ENCODE measurements at places on chromosomes 3 and 15.

GRCh38 chr15:54566654-54567053 lies 588.4 kb downstream of the UNC13C start:
- DNase-seq: no peak

DNA sequence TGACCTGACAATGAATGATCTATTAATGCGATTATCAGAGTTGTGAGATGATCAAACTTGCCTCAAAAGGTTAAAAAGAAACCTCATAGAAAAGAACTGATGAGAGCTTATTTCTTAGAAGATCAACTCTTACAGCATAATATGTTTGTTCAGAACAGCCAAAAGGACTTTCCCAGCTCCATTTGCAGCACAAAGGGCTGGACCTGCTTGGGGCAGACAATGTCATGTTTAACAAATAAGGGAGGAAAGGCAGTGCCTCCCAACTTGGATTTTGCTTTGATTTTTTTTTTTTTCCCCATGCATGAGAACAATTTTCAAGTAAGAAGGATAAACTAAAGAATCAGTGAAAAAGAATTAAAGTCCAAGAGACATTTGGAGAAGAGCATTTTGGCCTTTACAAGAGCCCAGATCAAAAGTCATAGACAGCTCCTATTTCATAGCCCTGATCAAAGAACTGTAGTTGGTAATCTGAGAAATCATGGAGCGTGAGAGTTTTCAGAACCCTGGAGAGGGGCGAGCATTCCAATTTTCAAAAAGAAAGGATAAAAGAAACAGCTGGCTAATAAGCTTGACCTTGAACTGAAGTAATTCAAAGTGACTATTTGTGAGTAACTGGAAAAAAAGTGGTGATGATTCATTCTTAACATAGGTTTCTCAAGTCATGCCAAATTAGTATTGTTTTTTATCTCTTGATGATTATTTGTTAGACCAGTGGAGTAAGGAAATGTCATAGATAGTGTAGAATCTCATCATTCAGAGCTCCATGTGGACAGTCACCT lies 136.0 kb upstream of the CFAP20DC start:
- DNase-seq: no peak

GRCh38 chr15:88621789-88622604 lies 857 bp downstream of the AEN start:
- peak; percentile 72 for DNase-seq

- DNase-seq: peak; percentile 65
Measured at GRCh38 chr15:89332446-89332845, 2.2 kb downstream of the POLG start.

DNA sequence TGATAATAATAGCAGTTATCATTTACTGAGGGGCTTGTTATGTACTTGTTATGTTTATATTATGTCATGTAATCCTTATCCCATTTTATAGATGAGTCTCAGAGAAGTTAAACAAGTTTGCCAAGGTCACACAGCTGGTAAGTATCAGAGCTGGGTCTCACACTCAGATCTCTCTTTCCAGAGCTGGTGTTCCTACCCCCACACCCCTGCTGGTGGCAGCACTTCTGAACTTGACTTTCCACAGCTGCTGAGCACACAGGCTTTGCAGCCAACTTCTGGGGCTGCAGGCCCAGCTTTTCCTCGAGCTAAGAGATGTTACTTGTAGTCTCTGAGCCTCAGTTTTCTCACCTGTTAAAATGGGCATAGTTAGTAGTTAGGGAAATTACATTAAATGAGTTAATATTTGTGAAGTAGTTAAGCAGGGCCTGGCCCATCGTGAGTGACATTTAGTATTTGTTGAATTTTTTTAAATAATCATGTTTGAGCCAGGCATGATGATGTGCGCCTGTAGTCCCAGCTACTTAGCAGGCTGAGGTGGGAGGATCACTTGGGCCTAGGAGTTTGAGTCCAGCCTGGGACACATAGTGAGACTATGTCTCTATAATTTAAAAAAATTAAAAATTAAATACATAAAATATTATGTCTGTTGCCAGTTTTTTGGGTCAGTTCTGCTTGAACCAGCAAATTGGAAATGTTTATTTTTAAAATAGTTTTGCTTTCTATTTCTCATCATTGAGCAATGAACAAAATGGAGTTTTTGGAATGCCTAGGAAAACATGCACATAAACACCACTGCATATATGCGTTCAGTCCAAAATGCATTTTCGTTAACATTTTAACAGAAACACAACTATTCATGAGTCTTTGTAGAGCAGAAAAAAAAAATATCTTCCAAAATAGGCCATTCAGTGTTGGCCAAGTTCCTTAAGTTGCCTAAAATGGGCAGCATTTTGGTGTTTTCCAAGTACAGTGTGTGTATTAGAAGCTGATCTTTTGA lies 87.3 kb downstream of the SMAD6 start:
- peak; percentile 55 for DNase-seq

GRCh38 chr15:85154061-85154460 lies 172.4 kb downstream of the PDE8A start:
- DNase-seq: no peak

DNA sequence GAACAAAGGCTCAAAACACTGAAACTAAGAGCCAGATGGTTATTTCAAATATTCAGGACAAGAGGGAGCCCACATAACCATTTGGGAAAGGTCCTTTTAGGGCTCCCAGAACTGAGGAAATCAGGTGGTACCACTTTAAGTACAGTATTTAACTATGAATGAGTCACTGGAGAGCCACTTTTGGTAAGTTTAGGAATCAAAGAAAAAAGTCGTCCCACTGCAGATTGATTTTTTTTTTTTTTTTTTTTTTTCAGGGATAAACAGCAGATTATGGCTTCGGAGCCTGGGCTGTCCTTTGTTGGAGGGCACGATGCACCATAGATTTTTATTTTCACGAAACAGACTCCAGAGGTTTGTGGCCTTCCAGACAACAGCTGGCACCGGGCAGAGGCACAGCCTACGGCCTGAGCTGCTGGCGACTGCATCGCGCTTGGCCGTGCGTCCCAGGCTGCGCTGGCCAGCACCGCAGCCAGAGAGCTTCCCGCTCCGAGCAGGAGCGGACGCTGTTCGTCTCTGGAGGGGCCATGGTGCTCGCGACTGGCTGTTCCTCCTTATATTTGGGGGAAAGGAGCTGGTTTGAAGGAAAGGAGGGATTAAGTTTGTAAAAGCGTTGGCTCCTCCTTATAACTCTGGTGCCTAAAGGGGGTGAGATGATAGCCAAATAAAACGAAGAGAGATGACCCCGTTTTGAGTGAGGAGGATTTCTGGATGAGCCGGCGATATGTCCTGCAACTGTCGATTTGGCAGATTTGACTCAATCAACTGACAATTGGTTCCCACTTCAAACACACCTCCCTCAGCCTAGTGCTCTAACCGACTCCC lies 152.9 kb upstream of the GOLIM4 start:
- no peak for DNase-seq

Measured in NB4 (cell line).